ENCODE measurements at places on chromosomes 2 and 18.

GRCh38 chr2:113178891-113179290, 5.1 kb downstream of the PSD4 start:
- no peak overlapping the region for H3K4me3 ChIP-seq
- no peaks in the 10 kb centered on the region for H3K36me3 ChIP-seq
- no peak for DNase-seq
- peaks cover 16% of the 10 kb centered on the region for H3K4me1 ChIP-seq
- no peaks in the 10 kb centered on the region for H3K27me3 ChIP-seq

GRCh38 chr2:180016937-180017336, 9.8 kb upstream of the CWC22 start:
- no peak overlapping the region for H3K27ac ChIP-seq
- H3K4me3 ChIP-seq = no peak overlapping the region
- no peaks in the 10 kb centered on the region for H3K36me3 ChIP-seq
- no peaks in the 10 kb centered on the region for H3K27me3 ChIP-seq

- H3K4me3 ChIP-seq = no peak overlapping the region
- H3K36me3 ChIP-seq = no peaks in the 10 kb centered on the region
- no peak overlapping the region for H3K27ac ChIP-seq
- H3K27me3 ChIP-seq = no peaks in the 10 kb centered on the region
- DNase-seq = no peak
Observed at GRCh38 chr2:115285416-115285815, 843.0 kb downstream of the DPP10 start.

GRCh38 chr2:215746226-215746886, 267.0 kb downstream of the MREG start:
- H3K36me3 ChIP-seq = no peaks in the 10 kb centered on the region
- H3K4me1 ChIP-seq = no peaks in the 10 kb centered on the region
- H3K4me3 ChIP-seq = no peak overlapping the region
- H3K27me3 ChIP-seq = no peaks in the 10 kb centered on the region

- peaks cover 5% of the 10 kb centered on the region for H3K36me3 ChIP-seq
- DNase-seq = no peak
- peaks cover 9% of the 10 kb centered on the region for H3K4me1 ChIP-seq
- H3K4me3 ChIP-seq = no peak overlapping the region
Observed at GRCh38 chr2:98654699-98655495, 46.5 kb downstream of the UNC50 start.

- no peaks in the 10 kb centered on the region for H3K27me3 ChIP-seq
- H3K27ac ChIP-seq = no peak overlapping the region
- H3K4me3 ChIP-seq = no peak overlapping the region
Observed at GRCh38 chr2:182971820-182972547, 66.3 kb downstream of the NCKAP1 start.

DNA sequence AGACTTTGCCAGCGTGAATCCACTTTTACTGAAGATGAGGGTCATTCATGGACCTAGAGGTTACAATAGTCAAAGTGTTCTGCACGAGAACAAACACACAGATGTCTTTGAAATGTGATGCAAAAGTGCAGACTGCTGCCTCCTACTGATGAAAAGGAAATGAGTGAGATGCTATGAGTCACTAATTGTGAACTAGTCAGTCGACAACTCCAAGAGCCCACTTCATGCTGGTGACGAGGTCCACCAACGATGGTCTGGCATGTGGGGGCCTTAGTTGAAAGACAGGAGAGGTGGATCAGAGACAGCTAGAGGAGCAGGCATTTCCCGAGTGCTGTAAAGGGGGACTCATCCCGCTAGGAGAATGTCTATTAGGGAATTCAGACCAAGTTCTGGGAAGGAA, 17.1 kb upstream of the ZNF236 start:
- no peaks in the 10 kb centered on the region for H3K36me3 ChIP-seq
- no peaks in the 10 kb centered on the region for H3K27me3 ChIP-seq

GRCh38 chr18:78735131-78736014, 244.2 kb upstream of the SALL3 start:
- H3K36me3 ChIP-seq = no peaks in the 10 kb centered on the region
- no peaks in the 10 kb centered on the region for H3K27me3 ChIP-seq
- DNase-seq = peak; percentile 36
- H3K27ac ChIP-seq = no peak overlapping the region

- H3K27ac ChIP-seq = no peak overlapping the region
- peaks cover 18% of the 10 kb centered on the region for H3K4me1 ChIP-seq
- no peak for DNase-seq
Observed at GRCh38 chr2:230414302-230414701, 1.7 kb upstream of the SP100 start.

- H3K4me1 ChIP-seq = peaks cover 21% of the 10 kb centered on the region
- H3K27me3 ChIP-seq = no peaks in the 10 kb centered on the region
Observed at GRCh38 chr18:74512321-74513053, 16.3 kb downstream of the CNDP2 start.

GRCh38 chr2:110940376-110940910, 180.3 kb upstream of the BCL2L11 start:
- DNase-seq = no peak
- H3K27me3 ChIP-seq = no peaks in the 10 kb centered on the region
- H3K27ac ChIP-seq = no peak overlapping the region
- no peaks in the 10 kb centered on the region for H3K4me1 ChIP-seq
- no peaks in the 10 kb centered on the region for H3K36me3 ChIP-seq

- no peaks in the 10 kb centered on the region for H3K36me3 ChIP-seq
- H3K27me3 ChIP-seq = no peaks in the 10 kb centered on the region
- no peak overlapping the region for H3K4me3 ChIP-seq
- H3K27ac ChIP-seq = no peak overlapping the region
- H3K4me1 ChIP-seq = no peaks in the 10 kb centered on the region
Observed at GRCh38 chr18:40949114-40949950, 1005.7 kb upstream of the PIK3C3 start.

DNA sequence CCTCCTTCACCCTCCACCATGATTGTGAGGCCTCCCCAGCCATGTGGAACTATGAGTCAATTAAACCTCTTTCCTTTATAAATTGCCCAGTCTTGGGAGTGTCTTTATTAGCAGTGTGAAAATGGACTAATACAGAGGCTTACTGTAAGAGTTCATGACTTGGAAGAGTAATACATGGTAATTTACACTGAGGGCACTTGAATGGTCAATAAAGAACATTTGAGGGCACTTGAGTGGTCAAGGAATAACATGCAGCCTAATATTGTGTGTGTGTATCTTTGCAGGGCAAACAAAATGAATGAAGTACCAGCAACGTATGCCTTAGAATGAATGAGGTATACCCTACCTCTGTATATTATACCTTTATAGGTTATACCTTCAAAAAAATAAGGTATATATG, 190.4 kb upstream of the SOX11 start:
- no peaks in the 10 kb centered on the region for H3K4me1 ChIP-seq
- no peak for DNase-seq
- H3K4me3 ChIP-seq = no peak overlapping the region
- no peaks in the 10 kb centered on the region for H3K36me3 ChIP-seq

DNA sequence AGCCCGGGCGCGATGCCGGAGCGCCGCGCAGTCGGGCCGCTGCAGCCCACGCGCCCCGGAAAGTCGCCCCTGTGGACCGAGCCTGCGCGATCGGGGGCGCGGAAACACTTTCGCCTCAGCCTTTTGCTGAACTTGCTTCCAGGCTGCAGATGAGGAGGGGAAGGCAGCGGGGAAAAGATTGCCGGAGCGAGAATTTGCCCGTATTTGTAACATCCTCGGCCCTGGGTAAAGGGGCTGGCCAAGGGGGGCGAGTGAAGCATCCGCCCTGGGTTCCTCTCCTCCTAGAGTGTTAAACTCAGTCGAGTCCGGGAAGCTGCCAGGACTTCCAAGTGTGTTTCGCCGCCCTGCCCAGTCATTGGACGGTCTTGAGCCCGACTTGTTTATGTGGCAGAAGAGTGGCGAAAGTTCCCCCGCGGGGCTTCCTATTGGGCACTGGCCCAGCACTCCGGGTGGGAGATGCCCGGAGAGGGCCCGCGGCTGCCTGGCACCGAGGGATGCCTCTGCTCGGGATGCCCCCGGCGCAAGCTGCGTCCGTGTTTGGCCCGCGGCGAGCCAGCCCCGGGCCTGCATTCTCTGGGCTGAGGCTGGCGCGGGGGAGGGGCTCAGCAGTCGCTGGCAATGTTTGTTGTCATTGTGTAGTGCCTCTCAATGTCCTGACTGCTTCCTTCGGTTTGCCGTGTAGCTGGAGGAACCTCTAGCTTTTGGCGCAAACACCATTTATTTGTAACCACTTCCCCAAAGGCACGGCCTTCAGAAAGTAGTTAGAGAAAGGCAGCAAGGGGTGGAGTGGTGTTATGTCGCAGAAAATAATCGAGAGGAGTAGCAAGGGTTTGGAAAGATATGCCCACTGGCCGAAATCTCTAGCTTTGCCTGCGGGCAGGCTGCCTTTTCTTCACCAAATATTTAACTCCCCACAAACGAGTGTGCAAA, 1.1 kb downstream of the CYBRD1 start:
- H3K4me3 ChIP-seq = peak overlapping the region; percentile 39
- DNase-seq = peak; percentile 63
- H3K4me1 ChIP-seq = no peaks in the 10 kb centered on the region

DNA sequence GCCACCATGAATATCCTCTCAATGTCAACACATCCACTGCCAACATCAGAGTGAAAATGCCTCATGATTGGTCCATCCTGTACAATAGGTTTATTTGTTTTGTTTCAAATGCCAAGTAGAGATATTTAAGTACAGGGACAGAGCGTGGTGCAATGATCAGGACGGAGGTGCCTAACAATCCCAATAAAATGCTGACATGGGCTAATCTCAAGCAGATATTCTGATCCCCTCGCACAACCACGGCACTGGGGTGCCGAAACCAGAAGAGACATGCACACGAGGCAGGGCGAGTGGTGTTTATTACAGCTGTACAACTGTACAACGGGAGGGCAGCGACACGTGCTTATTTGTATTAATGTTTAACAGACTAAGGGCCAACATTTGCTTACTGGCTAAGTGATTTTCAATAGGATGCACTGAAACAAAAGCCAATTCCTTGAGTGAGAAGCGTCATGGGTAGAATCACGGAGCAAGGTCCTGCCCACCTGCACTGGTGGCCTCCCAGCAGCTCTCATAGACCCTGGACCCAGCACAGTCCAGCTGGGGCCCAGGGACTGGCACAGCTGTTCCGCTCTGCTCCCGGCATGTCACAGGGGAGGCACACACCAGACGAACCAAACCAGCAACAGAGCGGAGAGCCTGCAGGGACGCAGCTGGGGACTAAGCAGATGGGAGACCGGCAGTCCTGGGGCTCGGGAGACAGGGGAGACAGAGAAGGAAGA, 101.4 kb downstream of the HDAC4 start:
- peak overlapping the region; percentile 13 for H3K4me3 ChIP-seq
- peaks cover 51% of the 10 kb centered on the region for H3K4me1 ChIP-seq
- H3K27ac ChIP-seq = peak overlapping the region; percentile 1
- H3K36me3 ChIP-seq = no peaks in the 10 kb centered on the region
- H3K27me3 ChIP-seq = no peaks in the 10 kb centered on the region

GRCh38 chr2:67318993-67319481, 78.1 kb upstream of the ETAA1 start:
- H3K36me3 ChIP-seq = no peaks in the 10 kb centered on the region
- DNase-seq = no peak
- H3K4me3 ChIP-seq = no peak overlapping the region
- H3K27ac ChIP-seq = no peak overlapping the region
- H3K27me3 ChIP-seq = no peaks in the 10 kb centered on the region

- no peak overlapping the region for H3K4me3 ChIP-seq
- peak; percentile 48 for DNase-seq
- no peaks in the 10 kb centered on the region for H3K36me3 ChIP-seq
- H3K27ac ChIP-seq = no peak overlapping the region
- no peaks in the 10 kb centered on the region for H3K27me3 ChIP-seq
Observed at GRCh38 chr2:232459419-232460035, 3.6 kb downstream of the ALPI start.

DNA sequence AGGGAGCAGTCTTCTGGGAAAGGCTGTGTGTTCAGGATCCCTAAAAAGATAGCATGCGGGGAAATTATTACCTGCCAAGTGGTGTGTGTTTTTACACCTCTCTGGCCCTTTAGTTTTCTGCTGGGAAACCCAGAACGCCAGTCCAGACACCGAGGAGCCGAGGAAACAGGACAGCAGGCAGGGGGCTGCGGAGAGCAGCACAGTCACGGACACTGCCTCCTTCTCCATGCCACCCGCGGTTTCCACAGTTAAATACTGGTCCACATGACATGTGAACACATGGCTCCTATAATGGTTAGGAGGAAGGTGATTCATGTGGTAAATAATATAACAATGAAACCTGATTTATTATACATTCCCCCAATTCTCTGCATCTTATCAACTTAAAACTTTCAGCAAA, 20.4 kb downstream of the CNOT11 start:
- no peaks in the 10 kb centered on the region for H3K4me1 ChIP-seq
- no peak for DNase-seq
- no peak overlapping the region for H3K4me3 ChIP-seq
- no peaks in the 10 kb centered on the region for H3K27me3 ChIP-seq
- peak overlapping the region; percentile 45 for H3K27ac ChIP-seq

GRCh38 chr2:238914648-238915015, 66.7 kb downstream of the TWIST2 start:
- H3K4me1 ChIP-seq = no peaks in the 10 kb centered on the region
- H3K36me3 ChIP-seq = no peaks in the 10 kb centered on the region
- H3K27ac ChIP-seq = no peak overlapping the region
- H3K27me3 ChIP-seq = no peaks in the 10 kb centered on the region
- no peak for DNase-seq
- H3K4me3 ChIP-seq = no peak overlapping the region
